ENCODE measurements at places on chromosomes 4 and X.

GRCh38 chr4:187084701-187085100, 361.0 kb upstream of the FAT1 start:
- no peak for DNase-seq

- DNase-seq, result no peak
These were observed 96.3 kb upstream of the TSPAN5 start for GRCh38 chr4:98754736-98755135.

GRCh38 chr4:6275898-6276806, 6.5 kb downstream of the WFS1 start:
- DNase-seq, result no peak

GRCh38 chr4:8269535-8270417, at the start of gene HTRA3:
Gene HTRA3 (plus strand): TSS chr4:8269754. CDS start chr4:8269969, 215 bp downstream.
- DNase-seq, result no peak

DNA sequence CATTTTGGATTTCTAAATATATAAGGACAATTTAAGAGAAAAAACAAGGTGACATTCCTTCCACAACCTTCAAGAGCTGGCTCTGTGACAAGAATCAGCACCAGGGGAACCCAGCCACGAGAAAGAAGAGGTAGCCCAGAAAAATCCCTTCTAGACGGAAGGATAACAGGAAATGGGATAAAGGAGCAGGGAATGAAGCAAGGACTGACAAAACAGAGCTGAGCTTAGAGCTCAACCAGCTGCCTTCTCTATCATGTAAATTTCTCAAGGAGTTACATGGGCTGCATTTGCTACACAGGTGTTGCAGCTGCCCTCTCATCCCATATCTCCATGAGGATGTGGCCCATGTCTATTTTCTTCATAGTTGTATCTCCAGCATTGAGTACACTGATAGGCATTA, 154.2 kb upstream of the PRDX4 start:
- no peak for DNase-seq

DNA sequence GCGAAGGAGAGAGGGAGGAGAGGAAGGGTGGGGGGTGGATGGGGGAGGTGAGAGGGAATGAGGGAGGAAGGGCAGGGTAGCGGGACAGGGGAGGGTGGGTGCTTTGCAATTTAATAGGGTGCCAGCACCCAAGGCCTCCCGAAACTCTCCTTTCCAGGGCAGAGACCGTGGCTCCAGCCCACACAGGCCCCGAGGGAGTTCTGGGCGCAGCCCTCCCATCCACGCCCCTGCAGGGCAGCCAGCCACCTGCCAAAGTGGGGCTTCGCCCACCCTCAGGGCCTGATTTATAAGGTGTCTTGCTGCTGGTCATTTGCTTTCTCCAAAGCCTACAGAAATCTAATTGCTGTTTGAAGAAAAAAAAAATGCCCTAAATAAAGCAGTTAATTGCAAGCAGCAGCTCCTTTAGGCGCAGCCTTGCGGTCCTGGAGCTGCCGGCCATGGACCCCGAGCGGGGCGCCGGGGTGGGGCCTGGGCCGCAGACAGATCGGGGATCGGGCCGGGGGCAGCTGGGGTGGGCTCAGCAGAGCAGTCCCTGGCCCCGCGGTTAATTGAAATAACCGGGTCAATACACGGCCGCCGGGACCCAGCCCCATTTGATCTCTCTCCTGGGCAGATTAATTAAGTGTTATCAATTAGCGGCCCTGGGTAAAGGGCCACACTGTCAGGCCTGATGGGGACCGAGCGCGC, 106.0 kb upstream of the NKX1-1 start:
- DNase-seq, result no peak

- peak; percentile 21 for DNase-seq
These were observed 25.1 kb upstream of the CLDN34 start for GRCh38 chrX:9942086-9942485.

- DNase-seq, result no peak
These were observed 81.5 kb downstream of the ZNF674 start for GRCh38 chrX:46463682-46464081.

Data from stimulated activated CD8-positive, alpha-beta memory T cell treated with anti-CD3 and anti-CD28 coated beads, Interleukin-7, amount 100 ng/mL, for 24 hours (primary cell).